ENCODE measurements at places on chromosomes 11 and 22.

DNA sequence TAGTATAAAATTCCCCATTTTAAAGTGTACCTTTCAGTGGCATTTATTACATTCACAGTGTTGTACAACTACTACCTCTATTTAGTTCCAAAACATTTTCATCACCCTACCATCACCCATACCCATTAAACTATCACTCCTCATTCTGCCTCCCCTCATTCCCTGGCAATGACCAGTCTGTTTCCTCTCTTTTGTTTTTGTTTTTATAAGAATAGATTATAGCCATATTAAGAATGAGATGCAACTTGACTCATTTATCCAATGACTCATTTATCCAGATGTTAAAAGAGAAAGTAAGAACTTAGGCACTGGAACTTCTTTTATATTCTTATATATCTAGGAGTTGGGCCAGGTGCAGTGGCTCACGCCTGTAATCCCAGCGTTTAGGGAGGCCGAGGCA, 156.3 kb downstream of the FAT3 start:
- no peak for DNase-seq

DNA sequence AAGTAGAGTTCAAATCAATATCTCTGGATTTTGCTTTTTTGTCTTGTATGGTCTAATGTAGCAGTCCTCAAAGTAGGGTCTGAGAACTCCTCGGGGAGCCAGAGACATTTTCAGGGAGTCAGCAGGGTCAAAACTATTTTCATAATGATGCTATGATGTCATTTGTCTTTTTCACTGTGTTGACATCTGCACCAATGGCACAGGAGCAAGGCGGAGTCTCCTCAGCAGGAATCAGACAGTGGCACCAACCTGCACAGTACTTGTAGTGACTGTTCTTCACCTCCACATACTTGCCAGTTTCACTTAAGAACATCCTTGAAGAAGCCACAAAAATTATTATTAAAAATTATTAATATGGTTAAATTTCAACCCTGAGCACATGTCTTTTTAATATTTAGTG, 14.9 kb upstream of the FXYD6 start:
- DNase-seq = no peak

DNA sequence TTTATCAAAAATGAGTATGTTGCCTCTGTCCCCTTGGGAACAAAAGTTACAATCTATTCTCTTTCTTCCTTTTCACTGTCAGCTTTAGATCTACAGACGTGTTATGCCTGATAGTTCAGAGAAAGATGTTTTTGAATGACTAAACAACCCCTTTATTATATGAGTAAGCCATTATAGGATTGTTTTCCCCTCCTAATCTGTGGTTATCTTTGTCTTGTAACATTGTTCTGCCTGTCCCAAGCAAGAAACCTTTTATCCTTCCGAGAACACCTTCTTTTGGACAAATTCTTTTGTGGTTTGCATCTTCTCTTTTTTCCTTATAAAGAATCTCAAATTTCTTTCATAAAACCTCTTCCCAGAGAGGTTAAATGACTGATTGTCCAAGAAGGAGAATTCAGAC, 208.4 kb downstream of the DDX10 start:
- DNase-seq = no peak

DNA sequence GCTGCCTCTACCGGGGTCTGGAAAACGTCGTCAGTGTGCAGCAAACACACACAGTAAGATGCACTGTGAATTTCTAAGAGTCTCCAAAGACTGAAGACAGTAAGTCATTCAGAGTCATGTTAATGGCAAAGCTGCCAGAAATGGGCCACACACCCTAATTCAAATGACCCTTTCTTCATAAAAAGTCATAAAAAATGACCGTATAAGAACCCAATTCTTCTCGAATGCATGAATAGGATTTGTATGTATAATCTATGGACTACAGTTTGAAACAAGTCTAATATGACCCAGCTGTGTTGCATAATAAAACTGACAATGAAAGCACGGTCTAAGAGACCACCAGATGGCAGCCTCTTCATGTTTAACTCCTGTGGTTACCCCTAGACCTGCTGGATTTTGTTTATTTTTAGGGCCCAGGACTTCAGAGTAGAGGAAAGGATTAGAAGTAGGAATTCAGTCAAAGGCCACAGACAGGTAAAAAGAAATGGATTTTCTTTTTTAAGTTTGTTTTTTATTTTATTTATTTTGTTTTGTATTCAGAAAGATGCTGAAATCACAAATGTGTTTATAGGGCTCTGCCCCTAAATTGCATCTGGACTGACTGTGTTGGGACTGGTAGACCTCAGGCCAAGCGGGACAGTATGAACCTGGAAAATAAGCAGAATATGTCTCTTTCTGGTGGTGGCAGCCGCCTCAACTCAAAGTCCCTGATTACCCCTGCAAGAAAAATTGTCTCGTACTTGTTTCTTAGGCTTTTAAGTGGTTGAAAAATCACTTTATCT, 32.1 kb upstream of the SLC5A12 start:
- DNase-seq = no peak

- no peak for DNase-seq
These were observed 1.5 kb downstream of the RAB39A start for GRCh38 chr11:107929611-107930200.

- DNase-seq = no peak
These were observed 95.0 kb downstream of the SWAP70 start for GRCh38 chr11:9758637-9759518.

Measured in GM18507 (cell line).